Fibroblast of the aortic adventitia (primary cell): ENCODE measurements at places on chromosomes 12 and 14. TPM values are rescaled to one million over a fixed set of nuclear protein-coding genes. Genes with fewer than 3 reads are reported as not detected.
A peak's percentile ranks its signal among the peaks of the same experiment; 100 is the strongest.

DNA sequence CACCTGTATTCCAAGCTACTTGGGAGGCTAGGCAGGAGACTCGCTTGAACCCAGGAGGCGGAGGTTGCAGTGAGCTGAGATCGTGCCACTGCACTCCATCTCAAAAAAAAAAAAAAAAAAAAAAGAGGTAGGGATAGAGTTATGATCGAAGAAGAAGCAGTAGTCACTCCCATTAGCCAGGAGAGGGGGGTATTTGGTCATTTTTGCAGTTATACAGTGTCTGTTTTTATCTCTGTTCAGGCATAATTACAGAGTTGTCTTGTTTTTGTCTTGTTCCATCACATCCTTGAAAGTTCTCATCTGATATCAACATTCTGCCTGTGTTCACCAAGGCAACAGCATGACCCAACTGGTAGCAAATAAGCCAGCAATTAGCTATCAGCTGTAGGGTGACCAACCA is 98.5 kb upstream of the TMPO start:
- peak; percentile 68 for DNase-seq

DNA sequence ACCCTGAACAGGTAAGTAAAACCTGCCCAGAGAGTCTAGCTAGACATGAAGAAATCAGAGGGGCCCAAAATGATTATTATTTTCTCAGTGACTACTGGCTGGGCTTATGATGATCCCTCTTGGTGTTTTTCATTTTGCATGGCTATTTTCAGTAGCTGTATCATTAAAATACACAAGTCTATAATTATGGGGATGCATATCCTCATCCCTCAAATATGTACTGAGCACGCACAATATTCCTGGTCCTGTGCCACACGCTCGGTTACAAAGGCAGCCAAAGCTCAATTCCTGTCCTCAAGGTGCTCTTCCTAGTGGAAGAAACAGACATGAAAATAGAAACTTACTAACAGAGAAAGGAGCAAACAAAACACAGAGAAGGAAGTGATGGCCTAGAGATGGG is 180.0 kb downstream of the DAD1 start:
- DNase-seq, result no peak

DNA sequence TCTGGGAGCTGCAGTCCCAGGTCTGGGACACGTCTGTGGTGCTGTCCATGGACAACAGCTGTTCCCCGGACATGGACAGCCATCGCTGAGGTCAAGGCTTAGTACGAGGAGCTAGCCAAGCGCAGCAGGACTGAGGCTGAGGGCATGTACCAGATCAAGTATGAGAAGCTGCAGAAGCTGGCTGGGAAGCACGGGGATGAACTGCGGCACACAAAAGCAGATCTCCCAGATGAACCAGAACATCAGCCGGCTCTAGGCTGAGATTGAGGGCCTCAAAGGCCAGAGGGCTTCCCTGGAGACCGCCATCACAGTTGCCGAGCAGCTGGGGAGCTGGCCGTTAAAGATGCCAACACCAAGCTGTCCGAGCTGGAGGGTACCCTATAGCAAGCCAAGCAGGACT is 375.3 kb downstream of the SEC23A start:
- no peak for DNase-seq

DNA sequence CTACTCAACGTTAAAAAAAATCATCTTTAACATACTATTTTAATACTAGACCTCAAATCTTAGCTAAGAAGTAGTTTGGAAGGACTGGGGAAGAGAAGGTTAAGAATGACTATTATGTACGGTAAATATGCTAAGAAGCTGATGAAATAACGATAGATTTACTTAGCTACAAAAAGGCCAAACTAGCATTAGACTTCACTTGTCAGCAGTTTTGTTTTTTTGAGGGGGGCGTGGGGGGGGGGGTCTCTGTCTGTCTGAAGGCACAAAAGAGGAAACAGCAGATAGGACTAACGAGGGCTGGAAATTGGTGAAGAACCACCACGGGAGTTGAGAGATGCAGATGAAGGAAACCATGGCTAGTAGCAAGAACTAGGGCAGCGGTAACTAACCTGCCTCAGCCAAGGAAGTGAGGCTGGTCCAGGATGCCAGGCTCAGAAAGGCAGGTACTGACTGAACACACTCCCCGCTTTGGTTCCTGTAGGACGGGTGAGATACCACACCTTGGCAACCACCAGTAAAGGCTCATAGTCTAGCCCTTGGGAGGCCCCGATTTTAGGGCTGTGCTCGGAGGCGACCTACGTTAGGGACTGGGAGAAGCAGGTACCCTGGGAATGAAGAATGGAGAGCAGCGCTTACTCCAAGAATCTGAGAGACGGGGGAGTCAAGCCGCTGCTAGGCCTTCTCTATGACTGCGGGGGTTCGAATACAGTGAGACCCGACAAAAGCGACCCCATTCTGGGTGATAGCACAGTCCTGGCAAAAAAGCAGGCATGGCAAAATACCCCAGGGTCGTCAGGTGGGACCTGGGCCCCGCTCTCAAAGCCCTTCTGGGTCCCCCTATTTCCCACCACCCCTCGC is 675 bp downstream of the NEDD8 start:
- DNase-seq, result no peak

DNA sequence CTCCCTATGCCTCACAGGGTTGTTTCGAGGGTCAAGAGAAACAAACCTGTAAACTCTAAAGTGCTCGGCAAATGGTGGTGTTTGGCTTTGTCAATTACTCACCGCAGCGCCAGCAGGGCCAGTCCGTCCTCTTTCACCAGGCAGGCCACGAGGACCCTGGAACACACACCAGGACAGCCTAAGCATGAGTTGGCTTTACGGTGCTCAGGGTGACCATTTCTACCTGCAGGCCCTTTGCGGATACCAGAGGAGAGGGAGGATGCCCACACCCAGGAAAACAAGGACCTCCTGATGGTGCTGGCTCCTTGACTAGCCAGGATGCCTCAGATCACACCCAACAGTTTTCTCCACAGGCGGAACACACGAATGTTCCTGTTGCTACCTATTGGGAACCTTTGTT is 11.5 kb downstream of the COL2A1 start:
- DNase-seq, result no peak

GRCh38 chr12:12845794-12846243 is 32.7 kb downstream of the DDX47 start:
- no peak for DNase-seq

- no peak for DNase-seq
Observed at GRCh38 chr14:23404331-23404900, 3.7 kb downstream of the MYH6 start.

DNA sequence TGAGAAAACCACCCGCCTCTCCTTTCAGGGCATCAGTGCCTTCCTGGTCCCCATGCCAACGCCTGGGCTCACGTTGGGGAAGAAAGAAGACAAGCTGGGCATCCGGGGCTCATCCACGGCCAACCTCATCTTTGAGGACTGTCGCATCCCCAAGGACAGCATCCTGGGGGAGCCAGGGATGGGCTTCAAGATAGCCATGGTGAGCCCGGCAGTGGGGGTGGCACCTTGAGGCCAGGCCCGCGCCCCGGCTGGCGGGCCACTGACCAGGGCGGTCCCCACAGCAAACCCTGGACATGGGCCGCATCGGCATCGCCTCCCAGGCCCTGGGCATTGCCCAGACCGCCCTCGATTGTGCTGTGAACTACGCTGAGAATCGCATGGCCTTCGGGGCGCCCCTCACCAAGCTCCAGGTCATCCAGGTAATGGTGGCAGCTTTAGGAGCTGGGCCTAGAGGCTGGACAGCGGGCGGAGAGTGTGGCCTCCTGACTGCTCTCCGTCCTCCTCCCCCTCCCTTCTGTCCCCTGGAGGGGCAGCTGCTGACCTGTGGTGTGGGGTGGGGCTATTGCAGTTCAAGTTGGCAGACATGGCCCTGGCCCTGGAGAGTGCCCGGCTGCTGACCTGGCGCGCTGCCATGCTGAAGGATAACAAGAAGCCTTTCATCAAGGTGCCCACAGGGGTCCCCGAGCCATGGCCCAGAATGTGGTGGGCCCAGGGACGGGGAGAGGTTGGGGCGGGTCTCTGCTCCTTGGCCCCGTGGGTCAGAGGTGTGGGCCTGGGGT is 12.8 kb downstream of the ACADS start:
- DNase-seq, result no peak

The CLEC2D gene
- total RNA-seq, result 4.6 and 16.7 TPM in 2 replicates

The TEX22 gene
- total RNA-seq, result 0.27 and 1.5 TPM in 2 replicates

The LMO3 gene
- 3.6 and 12.8 TPM in 2 replicates for total RNA-seq

DNA sequence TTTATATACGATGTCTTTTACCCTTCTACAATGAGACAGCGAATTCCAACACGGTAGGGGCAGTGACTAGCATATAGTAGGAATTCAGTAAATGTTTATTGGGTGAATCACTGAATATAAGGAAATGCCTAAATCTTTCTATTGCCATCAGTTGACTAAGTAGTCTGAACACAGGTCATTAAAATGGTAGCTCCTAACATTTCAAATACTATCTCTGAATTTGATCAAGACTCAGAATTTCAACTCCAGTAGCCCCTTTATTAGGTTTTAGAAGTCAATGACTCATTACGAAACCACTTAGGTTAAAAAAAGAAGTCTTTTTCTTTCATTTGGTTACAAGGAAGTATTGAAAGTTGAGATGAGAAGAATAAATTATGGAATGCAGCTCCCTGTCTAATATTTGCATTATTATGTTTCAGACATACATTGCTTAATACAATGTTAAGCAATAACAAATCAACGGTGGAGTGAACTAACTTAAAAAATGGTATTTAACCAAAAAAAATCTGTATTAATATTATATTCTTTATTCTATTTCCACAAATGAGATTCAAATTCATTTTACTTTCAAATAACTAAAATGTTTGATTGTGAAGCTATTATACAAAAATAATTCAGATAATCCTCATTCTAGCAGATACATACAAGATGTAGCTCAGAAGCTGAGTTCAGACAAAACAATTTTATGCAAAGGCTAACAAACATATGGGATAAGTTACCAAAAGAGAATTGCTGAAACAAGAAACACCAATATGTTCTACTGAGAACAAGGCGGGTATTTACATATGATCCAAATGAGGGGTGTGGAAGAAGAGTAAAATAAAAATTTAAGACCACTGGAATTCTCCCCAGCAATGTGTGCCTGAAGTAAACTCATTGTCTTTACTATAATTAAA is 302.7 kb downstream of the CEP128 start:
- peak; percentile 50 for DNase-seq

The HHIPL1 gene
- total RNA-seq, result 4.4 and 5.1 TPM in 2 replicates
